ENCODE measurements at places on chromosomes 2 and 18.

GRCh38 chr2:169768262-169768995 is 30.2 kb upstream of the SSB start:
- no peak for DNase-seq

DNA sequence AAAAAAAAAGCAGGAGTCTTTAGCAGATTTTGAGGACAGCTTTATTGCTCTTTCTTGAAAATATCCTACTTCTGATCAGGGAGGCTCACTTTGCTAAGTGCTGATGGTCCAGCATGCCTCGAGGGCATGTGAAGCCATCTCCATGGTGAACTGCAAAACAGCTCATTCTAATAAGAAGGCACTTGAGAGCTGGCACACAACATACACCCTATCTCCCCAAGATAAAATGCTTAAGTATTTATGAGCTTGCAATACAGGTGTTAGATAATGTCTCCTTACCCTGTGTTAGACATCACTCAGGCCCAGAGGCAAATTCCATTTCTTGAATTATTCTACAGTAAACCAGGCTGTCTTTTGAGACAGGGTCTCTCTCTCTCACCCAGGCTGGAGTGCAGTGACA is 2.7 kb downstream of the ENOSF1 start:
- no peak for DNase-seq

- no peak for DNase-seq
Measured at GRCh38 chr2:105062158-105062557, 24.3 kb downstream of the MRPS9 start.

GRCh38 chr2:236769981-236770671 is 200.5 kb downstream of the ACKR3 start:
- no peak for DNase-seq

- no peak for DNase-seq
Measured at GRCh38 chr2:71609958-71610357, 156.6 kb downstream of the DYSF start.

DNA sequence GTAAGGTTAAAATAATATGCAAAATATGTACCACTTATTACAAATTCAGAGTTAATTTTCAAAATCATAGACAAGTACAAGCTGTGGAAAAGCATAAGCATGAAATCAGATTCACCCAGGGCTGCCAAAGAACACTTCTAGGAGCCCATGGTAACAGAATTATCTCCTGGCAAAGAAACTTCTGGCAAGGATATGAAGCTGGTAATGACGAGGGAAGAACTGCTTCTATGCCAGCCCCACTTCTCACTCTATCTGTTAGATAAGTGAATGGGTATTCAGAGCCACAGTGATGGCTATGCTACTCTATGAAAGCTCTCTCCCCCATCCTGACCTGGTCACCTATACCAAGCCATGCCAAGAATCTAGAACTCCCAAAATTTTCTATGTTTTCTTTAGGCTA is 36.9 kb upstream of the PDE1A start:
- DNase-seq: no peak

DNA sequence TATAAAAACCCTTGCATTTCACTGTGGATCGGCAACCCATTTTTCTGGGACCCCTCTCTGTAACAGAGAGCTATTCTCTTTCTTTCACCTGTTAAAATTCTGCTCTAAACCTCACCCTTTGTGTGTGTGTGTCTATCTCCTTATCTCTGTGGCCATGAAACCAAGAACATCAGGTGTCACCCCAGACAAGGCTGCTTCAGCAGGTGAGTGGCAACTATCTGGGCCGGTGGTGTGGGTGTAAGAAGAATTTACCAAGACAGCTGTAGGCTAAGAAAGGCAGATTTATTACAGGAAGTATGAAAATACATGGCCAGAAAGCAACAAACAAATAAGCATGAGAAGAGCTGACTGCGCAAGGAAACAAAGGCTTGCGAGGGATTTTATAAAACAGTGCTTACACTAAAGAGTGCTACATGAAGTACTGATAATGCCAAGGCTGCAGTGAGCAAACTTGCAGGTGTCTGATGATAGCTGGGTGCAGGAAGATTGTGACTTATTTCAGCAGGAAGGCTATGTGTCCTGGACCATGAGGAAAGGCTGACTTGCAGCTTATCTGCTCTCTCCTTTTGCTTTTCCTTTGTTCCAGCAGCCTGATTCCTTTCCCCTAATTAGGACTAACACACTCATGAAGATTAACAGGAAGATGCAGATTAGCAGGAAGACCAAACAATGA is 421.1 kb downstream of the PTH2R start:
- DNase-seq: no peak

DNA sequence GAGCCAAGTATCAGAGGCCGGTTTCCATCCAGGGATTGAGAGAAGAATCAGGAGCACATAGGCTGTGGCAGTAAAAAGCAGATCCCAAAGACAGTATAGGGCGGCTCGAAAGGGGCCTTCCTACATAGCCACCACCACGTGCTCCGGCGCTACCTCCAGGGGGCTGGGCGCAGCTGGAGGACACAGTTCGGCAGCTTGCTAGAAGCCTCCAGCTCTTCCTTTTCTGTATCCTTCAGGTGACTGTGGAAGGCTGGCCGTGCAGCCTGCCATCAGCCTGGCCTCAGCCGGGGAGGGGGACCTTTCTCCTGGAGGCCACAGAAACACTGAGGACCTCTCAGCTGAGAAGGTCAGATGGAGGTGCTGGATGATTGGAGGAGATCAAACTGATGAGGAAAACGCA is 183.6 kb upstream of the GLI2 start:
- no peak for DNase-seq

DNA sequence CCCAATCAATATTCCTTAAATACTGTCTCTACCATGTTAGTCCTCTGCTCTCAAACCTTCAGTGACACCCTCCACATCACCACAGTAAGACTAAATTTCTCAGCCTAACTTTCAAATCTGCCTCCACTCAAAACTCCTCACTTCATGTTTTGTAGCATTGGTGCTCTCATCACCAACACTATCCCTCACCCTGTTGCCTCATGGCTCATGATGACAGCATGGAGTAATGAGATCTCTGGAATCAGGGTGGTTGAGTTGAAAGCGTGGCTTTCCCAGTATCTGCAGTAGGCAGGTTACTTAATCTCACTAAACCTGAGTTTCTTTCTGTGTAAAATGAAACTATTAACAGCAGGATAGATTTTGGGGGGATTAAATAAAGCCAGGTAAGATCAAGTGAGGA is 621.4 kb downstream of the NYAP2 start:
- DNase-seq: no peak

DNA sequence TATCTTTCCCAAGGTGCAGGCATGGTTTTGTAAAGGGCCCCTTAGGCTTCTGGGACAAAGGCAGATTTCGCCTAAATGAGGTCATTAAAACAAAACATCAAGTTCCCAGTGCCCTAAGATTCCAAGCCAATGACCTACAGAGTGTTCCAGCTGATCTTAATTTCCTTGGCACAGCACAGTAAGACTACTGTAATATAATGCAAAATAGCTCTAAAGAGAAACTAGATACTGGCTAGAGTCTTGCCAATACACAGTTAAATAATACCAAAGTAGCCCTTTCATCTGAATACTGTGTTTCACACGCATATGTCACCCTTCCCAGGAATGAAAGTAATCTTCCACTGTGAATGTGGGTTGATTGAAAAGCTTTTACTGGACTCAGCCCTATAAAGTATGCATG is 14.7 kb downstream of the GRB14 start:
- no peak for DNase-seq

GRCh38 chr18:37671119-37671518 is 105.5 kb upstream of the CELF4 start:
- DNase-seq: no peak

GRCh38 chr2:240820607-240821428 is 799 bp upstream of the KIF1A start:
- no peak for DNase-seq

DNA sequence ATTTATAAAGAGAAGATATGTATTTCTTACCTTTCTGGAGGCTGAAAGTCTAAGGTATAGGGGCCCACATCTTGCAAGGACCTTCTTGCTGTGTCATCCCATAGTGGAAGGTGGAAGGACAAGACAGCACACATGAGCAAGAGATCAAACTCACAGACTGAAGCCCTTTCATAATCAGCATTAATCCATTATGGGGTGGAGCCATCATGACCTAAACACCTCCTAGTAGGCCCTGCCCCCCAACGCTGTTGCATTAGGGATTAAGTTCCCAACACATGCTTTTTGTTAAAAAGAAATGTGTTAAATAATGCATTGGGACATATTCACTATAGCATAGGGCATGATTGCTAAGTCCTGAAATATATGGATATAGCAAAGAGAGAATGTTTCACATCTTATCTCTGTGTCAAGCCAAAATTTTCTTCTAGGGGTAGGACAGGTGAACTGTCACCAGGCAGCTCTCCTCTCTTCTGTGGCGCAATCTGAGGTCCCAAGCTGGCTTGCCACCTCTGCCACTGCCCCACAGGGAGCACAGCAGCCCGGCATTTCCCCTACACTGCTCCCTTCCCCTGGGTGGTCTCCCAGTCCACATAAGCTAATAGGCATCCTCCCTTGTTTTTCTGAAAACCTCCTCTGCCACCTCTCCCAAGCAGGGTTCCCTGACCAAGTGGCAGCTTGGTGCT is 8.3 kb upstream of the CTIF start:
- DNase-seq: no peak

GRCh38 chr2:160794926-160795325 is 301.3 kb upstream of the RBMS1 start:
- no peak for DNase-seq

DNA sequence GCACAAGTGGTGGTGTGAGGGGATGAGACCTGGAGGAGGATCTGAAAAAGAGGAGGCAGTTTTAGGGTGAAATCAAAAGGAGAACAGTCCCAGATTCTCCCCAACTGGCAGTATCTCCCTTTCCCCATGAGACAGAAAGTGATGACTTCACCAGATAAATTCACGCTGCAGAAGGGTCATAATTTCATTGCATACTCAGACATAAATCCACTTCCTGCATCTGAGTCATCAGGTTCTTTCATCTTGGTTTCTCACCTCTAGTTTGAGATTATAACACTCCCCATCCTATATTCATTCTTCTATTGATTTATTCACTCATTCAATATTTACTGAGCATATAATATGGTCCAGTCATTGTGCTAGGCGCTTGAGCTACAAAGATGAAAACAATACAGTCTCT is 64.7 kb downstream of the CCDC148 start:
- no peak for DNase-seq

- no peak for DNase-seq
Measured at GRCh38 chr2:105313877-105314276, 15.7 kb downstream of the TGFBRAP1 start.

DNA sequence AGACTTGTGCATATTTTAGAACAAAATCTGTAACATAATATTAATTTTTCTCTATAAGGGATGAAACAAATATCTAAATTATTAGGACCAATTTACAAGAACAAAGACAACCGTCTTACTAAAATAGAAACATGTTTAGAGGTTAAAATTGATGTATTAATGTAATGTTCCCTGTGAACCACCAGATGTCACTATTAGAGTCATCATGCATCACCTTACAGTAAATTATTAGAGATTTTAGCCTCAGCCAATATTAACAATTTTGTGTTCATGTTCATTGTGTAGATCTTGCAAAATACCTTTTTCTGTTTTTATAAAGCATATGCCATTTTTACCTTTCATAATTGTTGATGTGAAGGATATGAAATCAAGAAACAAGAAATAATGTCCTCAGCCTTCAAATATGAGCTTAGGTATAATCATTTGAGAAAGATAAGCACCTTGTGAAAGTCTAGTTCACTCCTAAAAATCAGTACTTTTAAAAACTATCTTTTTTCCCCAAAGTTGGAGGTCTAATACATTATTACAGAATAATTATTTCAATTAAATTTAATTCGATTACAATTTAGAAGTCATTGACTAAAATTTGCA is 344.3 kb upstream of the KCNH7 start:
- no peak for DNase-seq

DNA sequence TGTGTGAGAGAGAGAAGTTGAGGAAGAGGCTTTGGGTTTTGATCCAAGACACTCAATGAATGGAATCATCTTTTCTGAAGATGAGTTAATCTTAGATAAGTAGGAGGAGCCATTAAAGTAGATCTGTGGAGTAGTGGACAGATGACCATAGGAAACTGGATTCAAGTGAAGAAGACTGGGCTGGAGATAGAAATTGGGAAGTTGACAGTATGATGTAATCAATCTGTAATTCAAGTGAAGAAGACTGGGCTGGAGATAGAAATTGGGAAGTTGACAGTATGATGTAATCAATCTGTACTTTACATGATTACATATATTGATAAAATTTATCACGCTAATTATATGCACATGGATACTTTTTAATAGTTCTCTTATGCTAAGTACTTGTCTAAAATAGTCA is 92.8 kb downstream of the PHLPP1 start:
- no peak for DNase-seq

DNA sequence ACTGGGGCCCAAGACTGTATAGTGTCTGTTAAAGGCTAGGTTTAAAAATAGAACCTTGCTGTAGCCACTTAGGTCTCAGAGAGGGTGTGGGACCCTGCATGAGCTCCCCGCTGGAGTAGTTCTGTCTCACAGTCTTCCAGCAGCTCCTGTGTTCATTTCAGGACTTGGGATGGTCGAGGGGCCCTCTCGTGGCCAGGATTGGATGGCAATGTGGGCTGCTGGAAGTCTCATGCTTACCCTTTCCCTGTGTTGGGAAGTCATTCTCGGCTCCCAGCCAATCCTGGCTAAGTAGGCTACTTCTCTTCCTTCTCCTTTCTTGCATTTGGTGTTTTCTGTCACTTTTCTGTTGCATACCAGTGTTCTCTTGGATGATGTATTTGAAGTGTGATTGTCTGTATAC is 284.0 kb upstream of the GCFC2 start:
- no peak for DNase-seq

DNA sequence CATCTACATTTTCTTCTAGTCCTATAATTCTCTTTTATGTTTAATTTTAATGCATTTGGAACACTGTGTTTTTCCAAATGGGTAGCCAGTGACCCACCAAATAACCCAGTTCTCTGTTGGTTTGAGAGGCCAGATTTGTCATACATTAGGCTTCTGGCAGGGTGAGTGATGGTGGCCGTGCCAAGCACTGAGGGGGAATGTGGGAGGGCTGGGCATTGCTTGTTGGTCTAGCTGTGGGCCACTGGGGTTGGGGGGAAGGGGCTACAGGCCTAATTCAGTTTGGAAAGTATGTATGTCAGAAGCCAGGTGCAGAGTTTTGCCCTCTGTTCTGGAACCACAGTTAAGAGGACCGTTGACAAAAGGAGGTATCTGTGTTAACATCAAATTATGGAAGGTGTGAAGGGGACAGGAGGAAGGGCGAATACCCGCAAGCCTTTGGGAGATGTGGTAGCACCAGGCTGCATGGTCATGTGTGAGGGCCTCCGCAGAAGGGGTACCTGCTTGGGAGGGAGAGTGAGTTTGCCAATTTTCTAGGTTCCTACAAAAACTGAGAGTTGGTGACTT is 38.1 kb upstream of the SCLY start:
- no peak for DNase-seq

DNA sequence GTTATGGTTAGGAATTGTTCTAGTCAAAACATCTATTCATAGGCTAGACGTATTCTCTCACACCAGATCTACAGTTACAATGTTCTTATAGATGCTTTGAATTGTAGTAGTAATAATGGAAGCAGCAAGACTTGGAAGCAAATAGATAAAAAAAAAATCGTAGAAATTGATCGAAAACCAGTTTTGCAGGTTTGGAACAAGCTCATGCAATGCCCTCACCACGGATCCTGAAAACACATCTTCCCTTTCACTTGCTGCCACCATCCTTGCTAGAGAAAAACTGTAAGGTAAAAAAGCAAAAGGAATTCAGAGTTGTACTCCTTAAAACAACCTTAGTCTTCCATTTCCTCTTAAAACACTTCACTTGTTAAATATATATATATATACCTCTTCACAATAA is 4.4 kb downstream of the SULT1C4 start:
- no peak for DNase-seq

GRCh38 chr2:150705357-150705756 is 217.9 kb upstream of the RND3 start:
- no peak for DNase-seq

GRCh38 chr2:123606631-123607030 is 418.5 kb upstream of the CNTNAP5 start:
- DNase-seq: no peak

Data from activated T-cell treated with anti-CD3 and anti-CD28 coated beads for 48 hours (primary cell).